ENCODE measurements at places on chromosomes 12 and 14.

- no peak for DNase-seq
Observed at GRCh38 chr12:116454950-116455447, 104.2 kb upstream of the MAP1LC3B2 start.

DNA sequence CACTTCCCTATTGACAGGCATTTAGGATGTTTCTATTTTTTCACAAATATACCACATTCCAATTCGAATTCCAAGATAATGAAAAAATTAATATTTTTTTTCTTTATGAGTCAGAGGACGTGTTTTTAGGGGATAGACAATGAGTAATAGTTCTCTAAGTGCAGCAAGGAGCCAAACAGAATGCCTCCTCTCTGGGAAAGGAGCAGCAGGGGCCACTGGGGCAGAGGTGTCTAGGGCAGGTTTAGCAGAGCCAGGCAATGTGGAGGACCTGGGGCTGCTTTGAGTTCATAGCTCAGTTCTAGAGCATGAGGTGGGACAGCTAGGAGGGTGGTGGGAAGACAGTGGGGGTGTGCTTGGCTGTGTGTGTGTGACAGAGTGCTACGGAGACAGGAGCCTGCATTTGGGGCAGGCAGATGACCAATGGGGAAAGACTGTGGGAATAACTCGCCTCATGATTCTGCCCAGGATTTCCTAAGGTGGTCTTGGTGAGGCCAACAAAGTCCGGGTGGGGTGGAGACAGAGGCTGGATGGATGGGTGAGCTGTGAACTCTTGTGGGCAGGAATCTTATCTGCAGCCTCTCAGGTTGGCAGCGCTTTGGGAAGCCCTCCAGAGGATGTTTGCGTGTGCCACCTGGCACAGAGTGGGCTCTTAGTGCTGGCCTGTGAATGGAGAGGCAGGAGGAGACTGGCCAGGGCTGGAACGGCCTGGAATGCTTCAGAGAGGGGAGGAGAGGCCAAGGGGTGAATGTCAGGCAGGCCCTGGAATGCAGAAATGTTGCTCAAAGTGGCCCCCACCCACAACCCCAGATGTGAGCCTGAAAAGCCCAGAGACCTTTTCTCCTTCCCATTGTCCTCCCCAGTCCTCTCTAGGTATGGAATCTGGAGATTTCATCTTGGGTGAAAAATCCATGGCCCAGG lies 2.4 kb upstream of the KRT7 start:
- no peak for DNase-seq

- no peak for DNase-seq
Observed at GRCh38 chr12:32170437-32170998, 63.9 kb downstream of the BICD1 start.

- DNase-seq = no peak
Observed at GRCh38 chr14:92819011-92819597, 25.0 kb downstream of the GOLGA5 start.

- no peak for DNase-seq
Observed at GRCh38 chr12:122976648-122976975, 1.6 kb downstream of the OGFOD2 start.

- no peak for DNase-seq
Observed at GRCh38 chr12:53122961-53123468, 19.7 kb downstream of the SOAT2 start.

DNA sequence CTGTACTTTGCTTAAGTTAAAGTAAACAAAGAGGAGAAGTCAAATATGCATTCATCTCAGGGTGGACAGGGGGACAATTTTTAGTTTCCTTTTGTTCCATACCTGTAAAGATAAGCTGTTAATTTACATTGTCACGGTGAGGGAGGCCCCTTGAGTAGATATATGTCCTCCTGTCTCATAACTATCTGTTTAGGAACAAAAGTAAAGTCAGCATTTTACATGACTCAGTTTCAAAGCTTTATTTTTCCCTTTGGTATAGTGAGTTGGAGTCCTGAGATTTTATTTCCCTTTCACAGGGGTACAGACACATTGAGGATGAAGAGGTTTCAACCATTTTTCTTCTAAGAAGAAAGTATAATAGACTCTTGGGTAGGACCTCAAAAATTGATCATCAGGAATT lies 50.1 kb downstream of the TESPA1 start:
- DNase-seq = no peak

DNA sequence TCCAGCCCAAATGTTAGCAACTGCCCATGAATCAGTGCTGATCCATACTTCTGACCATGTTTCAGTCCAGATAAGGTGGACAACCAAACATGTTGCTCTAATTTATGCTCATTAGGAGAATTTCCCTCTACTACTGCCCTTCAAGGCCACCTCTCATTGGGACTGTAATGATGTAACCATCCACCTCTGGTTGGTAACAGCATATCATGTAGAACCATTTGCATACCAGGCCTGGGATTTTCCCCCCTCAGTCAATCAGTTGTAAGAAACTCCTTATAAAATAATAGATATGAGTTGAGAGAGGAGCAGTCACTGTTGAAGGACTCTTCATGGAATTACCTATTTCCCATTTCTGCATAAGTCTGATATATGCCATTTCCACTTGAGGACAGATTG lies 17.8 kb upstream of the YAF2 start:
- DNase-seq = no peak

DNA sequence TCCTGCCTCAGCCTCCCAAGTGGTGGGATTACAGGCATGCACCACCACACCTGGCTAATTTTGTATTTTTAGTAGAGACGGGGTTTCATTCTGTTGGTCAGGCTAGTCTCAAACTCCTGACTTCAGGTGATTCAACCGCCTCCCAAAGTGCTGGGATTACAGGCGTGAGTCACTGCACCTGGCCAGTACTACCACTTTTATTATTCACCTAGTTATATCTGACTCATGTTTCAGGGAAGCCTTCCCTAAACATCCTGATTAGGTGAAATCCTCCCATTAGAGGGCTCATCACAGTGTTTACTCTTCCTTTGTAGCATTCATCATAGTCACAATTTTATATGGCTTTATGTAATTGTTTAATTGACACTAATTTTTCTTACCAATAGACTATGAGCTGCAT lies 295.3 kb upstream of the SOX5 start:
- DNase-seq = no peak

- DNase-seq = no peak
Observed at GRCh38 chr12:48028541-48029431, 24.5 kb upstream of the COL2A1 start.

DNA sequence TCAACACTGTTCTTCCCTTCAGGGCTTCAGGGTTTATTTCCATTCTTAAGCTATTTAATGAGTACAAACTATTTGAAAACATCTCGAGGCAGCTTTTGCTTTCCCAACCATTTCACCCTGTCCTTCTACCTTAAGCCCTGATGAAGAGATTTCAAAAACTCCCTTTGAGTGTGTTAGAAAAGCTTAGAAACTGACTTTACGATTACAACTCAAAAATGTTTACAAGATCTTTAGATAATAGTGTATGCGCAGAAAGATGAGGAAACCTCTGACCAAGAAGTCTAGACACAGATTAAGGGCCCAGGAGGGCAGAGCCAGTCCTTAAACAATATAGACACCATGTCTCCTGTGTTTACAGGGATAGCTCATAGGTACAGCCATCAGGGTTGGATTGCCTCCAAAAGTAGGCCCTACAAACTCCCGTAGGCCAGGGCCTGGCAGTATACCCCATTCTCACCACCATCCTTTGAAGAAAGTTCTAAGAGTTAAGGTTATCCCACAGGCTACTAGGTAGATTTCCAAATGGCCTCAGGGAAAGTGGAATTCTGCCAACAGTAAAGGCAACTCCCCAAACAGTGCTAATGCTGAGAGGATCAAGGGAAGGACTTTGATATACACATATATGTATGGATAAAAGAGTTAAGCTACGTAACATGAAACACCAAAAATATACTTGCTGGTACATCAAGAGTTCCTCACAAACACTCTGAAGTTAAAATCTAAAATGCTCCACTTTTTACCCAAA lies 11.4 kb upstream of the SOS2 start:
- no peak for DNase-seq

GRCh38 chr14:23645812-23646647 lies 9.9 kb downstream of the DHRS2 start:
- no peak for DNase-seq

Measured in GM12865 (cell line).